ENCODE measurements at places on chromosomes 3 and 15. TPM values are rescaled to one million over a fixed set of nuclear protein-coding genes. Genes with fewer than 3 reads are reported as not detected.

GOLGA8M gene
- 5.7 TPM for total RNA-seq

KNG1 gene
- not detected for total RNA-seq

BTLA gene
- total RNA-seq = 0.91 TPM

CHAC1 gene
- total RNA-seq = 9.2 TPM

PPIB gene
- 380 TPM for total RNA-seq

PAQR5 gene
- total RNA-seq = 6.5 TPM

IQCF6 gene
- total RNA-seq = not detected

TPM1 gene
- 737 TPM for total RNA-seq

SLC22A14 gene
- not detected for total RNA-seq

Measured in ureter (tissue), 1 donor.